ENCODE measurements at places on chromosomes 11 and 22.

DNA sequence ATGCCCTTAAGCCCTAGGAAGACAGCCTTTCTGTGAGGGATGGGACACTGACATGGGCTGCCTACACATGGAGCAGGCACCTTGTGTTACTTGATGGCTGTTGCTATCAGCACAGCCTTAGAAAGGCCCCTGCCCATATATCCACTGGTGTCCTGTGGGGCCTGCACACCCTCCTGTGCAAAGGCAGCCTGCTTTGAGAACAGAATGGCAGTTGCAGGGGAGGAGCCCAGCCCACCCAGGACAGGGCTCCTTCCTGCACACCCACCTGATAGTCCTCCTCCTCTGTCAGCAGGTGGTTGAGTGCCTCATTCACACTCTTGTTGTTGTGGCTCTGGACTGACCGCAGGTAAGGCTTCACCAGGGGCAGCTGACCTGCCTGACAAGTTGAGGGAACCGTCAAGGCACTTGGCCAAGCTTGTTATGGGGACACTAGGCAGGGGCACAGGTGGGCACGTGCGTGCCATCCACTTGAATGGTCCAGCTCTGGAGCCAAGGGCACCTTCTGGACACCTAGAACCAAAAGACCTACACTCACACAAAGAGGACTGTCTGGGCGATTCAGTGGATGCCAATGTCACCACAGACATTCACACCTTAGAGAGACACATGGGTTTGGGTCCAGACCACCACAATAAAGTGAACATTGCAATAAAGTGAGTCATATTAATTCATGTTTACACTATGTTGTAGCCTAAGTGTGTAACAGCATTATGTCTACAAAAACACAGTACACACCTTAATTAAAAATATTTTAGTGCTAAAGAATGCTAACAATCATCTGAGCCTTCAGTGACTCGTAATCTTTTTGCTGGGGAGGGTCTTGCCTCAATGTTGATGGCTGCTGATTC, 9.4 kb upstream of the SLC25A1 start:
- DNase-seq, result no peak

DNA sequence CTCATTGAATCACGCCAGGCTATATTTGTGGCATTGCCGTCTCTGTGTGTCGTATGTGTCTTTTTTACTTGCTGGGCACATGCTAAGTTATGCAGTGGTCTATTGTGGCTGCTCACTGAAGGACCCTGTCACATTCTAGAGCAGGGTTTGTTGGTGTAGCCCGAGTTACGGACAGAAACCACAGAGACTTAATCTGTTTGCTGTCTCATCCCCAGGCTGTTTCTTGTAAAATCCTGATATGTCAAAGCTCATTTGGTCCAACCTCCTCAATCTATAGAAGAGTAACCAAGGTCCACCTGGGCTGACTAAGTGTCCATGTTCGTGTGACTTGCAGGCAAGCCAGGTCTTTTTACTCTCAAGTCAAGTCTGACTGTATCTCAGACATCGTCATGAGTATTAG, 5.0 kb downstream of the DPF2 start:
- DNase-seq, result no peak

DNA sequence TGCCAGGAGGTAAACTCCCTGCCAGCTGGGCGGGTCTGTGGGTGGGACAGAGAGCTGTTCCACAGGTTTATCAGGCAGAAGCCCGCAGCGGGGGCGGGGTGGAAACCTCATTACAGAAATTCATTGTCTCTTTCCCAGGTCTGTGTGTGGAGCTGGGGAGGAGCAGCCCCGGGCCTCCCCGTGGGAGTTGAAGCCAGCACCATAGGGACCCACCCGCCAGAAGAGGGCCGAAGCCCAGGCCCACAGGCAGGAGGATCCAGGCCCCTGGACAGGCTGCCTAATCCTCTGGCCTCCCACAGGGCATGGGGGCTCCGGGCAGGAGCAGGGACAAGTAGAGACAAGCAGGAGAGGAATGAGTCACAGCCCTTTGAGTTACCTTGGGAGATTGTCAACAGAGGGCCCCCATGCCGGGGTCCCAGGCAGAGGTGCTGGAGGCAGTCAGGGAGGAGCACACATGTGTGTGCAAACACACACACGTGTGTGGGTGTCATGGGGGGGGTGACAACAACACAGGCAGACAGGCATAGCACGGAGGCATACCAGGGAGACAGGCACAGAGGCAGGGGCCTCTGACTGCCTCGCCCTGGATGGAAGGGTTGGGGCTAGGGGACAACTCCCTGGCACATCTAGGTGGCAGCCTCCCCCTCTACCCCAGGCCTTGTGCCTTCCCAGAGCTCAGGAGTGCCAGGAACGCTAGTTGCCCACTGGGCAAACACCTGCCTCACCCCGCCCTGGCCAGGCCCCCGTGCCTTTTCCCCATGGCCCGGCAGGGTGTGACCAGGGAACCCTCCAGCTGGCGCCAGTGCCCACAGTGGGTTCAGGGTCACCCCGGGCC, 1.4 kb downstream of the CDC42BPG start:
- no peak for DNase-seq

- no peak for DNase-seq
These were observed 77.5 kb upstream of the CTSC start for GRCh38 chr11:88414981-88415413.

- DNase-seq, result no peak
These were observed 61.8 kb downstream of the SGSM3 start for GRCh38 chr22:40432157-40432556.

- no peak for DNase-seq
These were observed 95.6 kb downstream of the LDLRAD3 start for GRCh38 chr11:36039471-36039870.

- no peak for DNase-seq
These were observed 124.7 kb downstream of the CADM1 start for GRCh38 chr11:115379528-115379927.

- DNase-seq, result peak; percentile 18
These were observed 109.2 kb downstream of the CSNK2A3 start for GRCh38 chr11:11243590-11244469.

DNA sequence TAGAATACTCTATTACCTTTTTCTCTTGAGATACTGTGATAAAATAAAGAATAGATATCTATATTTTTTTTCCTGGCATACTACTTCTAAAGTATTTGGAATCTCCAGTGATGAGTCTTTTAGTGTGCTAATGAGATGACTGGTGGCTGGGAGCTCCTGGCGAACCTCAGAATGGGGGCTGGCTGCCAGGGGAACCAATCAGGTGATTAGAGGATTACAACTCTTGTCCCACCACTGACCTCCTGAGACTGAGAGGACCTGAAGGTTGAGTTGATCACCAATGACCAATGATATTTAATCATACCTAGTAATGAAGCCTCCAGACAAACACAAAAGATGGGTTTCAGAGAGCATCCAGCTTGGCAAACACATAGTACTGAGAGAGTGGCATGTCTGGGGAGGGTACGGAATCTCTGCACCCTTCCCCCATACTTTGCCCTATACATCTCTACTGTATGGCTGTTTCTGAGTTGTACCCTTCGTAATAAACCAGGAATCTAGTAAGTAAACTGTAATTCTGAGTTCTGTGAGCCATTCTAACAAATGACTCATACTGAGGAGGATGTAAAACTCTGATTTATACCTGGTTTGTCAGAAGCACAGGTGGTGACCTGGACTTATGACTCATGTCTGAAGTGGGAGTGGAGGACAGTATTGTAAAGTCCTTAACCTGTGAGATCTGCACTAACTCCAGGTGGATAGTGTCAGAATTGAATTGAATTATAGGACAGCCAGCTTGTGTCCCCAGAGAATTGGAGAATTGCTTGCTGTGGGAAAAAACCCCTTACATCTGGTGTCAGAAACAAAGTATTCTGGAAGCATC, 325.3 kb upstream of the LRRC4C start:
- no peak for DNase-seq

- no peak for DNase-seq
These were observed 51.8 kb upstream of the ASPHD2 start for GRCh38 chr22:26377170-26377830.

- DNase-seq, result no peak
These were observed 4.0 kb downstream of the GUCD1 start for GRCh38 chr22:24550902-24551435.

GRCh38 chr22:39030705-39031104, 9.8 kb downstream of the APOBEC3D start:
- no peak for DNase-seq

GRCh38 chr11:73363147-73363546, 13.1 kb upstream of the RELT start:
- DNase-seq, result no peak

- DNase-seq, result no peak
These were observed 78.7 kb downstream of the CASP12 start for GRCh38 chr11:104819603-104820002.

- DNase-seq, result no peak
These were observed 15.2 kb upstream of the OR52K2 start for GRCh38 chr11:4433856-4434255.

DNA sequence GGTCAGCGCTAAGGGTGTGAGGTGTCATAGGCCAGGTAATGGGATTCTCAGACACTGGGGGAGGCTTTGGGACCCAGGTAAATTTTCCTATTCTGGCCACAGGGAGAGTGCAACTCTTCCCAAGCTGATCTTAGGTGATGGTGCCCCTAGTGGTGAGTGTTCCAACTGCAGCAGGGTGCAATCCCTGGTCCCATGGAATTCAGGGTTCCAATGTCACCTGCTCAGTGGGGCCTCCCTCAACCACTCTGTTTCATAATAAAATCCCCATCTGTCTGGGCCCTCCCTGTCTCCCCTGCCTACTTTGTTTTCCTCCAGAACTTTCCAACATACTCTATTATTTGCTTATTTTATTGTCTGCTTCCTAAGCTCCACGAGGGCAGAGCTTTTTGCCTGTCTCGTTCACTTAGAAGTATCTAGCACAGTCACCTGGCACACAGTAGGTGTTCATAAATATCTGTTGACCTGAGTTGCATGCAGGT, 2.9 kb upstream of the SGSM1 start:
- DNase-seq, result no peak

GRCh38 chr11:574632-575312, 1.5 kb upstream of the PHRF1 start:
- DNase-seq, result no peak

DNA sequence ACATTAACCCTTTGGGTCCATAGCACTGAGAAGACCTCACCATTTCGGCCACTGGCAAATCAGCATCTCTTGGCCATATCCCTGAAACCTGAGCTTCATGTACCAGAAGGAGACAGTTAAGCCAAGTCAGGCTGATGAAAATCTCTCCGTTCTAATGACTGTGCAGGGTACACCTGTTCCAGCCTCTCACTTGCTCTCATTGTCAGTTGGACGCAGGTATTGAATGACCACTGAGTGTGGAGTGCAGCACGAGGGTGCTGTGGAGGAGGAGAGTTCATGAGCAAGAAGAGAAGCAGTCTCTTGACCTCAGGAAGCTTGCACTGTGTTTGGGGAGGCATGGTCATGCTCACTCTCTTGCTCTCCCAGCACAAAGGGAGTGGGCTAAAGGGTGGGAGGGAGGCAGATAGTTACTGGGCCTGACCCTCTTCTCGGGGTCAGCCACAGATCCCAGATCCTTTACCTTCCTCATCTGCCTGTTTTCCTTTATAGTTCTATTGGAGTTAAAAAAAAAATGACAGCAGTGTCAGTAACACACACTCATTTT, 65.2 kb downstream of the ZBTB16 start:
- DNase-seq, result no peak

DNA sequence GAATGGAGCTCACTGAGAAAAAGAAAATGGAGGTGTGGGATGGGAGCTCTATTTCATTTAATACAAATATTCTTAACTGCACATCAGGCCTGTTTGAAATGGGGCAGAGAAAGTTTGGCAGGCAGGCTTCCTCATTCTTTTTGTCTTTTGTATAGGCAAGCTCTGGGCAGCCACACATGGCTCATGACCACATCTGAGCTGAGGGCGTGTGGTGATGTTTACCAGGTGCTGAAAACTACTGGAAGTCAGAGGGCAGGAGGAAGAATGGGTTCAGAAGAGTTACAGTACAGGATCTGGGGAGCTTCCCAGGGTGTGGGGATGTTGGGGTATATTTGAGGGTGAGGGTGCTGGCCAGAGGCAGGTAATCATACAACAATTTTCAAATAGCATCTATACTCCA, 66.3 kb upstream of the NAV2 start:
- no peak for DNase-seq

- no peak for DNase-seq
These were observed 15.0 kb downstream of the RHOD start for GRCh38 chr11:67071420-67072284.

DNA sequence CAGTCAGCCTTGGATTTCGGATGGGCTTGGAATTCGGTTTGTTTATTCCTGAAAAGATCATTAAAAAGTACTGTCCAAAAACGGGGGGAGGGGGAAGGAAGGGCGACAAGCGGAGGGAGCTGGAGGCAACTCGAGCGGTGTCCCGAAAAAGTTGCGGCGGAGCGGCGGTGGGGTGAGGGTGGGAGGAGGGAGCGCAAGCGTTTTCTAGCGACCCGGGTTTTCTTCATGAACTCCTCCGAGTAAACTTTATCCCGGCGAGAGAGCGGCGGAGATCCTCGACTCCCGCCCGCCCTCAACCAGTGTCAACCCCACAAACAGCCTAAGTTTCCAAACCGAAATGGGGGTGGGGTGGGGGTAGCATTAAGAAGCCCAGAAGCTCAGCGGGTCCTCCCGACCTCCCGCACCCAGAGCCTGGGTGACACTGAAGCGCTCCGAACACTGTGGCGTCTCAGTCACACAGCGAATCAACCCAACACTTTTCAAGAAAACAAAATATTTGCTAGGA, 133.0 kb upstream of the C11orf58 start:
- no peak for DNase-seq

GRCh38 chr22:38017272-38017920, 33.0 kb upstream of the SOX10 start:
- no peak for DNase-seq

DNA sequence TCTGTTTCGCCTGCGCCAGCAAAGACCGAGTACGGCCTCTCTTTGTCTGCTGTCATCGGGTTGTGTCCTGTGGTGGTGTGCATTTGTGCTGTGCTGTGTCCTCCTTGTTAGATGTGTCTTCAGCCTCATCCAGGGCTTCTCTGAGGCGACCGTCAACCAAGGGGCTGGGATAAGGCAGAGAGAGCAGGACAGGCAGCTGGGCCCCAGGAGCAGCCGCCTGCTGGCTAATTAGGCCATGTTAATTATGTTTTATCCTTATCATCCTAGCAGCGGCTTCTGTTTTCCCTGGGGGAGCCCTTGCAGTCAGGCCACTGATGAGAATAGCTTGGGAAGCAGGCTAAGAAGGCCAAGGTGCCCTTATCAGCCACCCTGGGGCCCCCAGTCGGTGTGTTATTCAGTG, 40.7 kb upstream of the TTC12 start:
- no peak for DNase-seq

GRCh38 chr22:31083923-31084810, 3.0 kb downstream of the SMTN start:
- no peak for DNase-seq

DNA sequence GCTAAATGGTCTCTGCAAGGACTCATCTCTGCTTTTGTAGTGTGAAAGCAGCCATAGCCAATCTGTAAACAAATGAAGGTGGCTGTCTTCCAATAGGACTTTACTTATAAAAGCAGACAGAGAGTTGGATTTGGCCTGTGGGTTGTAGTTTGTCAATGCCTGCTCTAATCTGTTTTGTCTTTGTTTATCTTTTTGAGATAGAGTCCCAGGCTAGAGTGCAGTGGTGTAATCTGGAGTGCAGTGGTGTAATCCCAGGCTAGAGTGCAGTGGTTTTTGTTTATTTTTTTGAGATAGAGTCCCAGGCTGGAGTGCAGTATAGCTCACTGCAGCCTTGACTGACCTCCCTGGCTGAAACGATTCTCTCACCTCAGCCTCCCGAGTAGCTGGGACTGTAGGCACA, 8.6 kb downstream of the PPP6R3 start:
- DNase-seq, result no peak

GRCh38 chr11:123137431-123138224, 57.4 kb downstream of the CLMP start:
- DNase-seq, result no peak

- DNase-seq, result no peak
These were observed 389.1 kb downstream of the NXPE2 start for GRCh38 chr11:115067471-115067870.

Measured in NCI-H1930 (cell line).